DMS 273 treated with DMSO at 0.1 percent for 48 hours (cell line): ENCODE measurements at places on chromosomes 2 and 18.

- DNase-seq: peak; percentile 15
These were observed at the start of gene WDSUB1 for GRCh38 chr2:159285929-159286708. Gene WDSUB1, minus strand, starts transcription at chr2:159286703. Its CDS starts 3,634 bp downstream, at chr2:159283069.

- DNase-seq: no peak
These were observed 315.8 kb downstream of the GULP1 start for GRCh38 chr2:188607501-188607900.

DNA sequence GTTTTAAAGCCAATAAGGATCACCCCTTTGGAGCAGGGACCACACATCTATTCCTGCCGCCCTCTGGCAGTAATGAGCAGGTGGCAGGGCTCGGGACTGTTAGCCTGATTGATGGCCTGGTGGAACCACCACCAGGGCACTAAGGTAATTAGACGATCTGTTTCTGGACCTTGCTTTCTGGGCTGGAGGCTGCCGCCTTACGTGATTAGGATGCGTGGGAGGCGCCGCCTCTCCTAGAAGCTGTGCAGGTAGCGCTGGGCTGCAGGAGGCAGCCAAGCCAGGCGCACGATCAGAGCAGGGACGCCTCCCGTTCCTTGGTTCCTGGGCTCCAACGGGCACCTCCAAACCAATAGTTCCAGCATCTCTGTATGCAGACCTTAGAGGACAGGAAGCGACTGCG, 242.6 kb upstream of the RAB12 start:
- no peak for DNase-seq

- no peak for DNase-seq
These were observed 9.8 kb upstream of the ARID5A start for GRCh38 chr2:96526615-96527285.

DNA sequence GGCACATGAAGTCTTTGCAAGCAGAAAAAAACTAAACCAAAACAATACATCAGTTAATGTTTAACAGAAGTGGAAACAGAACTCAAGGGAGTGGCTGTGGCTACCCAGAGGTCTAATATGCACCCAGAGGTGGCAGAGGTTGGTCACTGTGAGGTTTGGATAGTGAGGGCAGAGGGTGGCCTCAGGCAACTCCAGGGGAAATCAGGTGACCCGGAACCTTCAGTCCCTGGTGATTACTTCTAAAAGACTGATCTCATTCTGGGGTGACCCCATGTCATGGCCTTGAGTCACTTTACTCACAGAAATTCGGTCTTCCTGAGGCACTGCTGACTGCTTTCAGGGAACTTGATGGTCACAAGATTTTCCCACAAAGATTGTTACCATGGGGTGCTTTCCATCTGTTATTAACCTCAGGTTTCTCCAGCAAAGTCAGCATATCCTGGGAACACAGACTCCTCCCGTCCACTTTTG, 99.4 kb downstream of the TMEM17 start:
- DNase-seq: no peak

GRCh38 chr18:61595615-61596251, 262.5 kb downstream of the CDH20 start:
- DNase-seq: no peak

DNA sequence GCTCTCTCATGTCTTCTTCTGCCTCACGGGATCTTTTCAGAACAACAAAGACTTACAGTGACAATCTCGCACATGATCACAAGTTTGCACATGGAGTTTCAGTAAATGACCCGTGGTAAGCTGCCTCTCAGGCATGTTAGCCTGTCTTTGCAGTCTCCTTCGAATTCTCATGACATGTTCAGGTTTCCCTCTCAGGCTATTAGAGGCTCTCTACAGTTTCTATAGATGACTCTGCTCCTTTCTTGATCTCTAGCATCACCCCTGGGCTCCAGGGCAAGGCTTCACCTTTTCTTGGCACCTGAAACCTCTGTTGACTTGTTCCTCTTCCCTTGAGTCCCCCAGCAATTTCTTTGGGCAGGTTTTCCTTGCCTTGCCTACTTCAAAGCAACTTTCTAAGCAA, 23.0 kb downstream of the MPP4 start:
- DNase-seq: no peak

GRCh38 chr2:179596018-179596417, 265.4 kb downstream of the ZNF385B start:
- DNase-seq: no peak

GRCh38 chr2:198297350-198297749, 493.0 kb downstream of the PLCL1 start:
- DNase-seq: no peak

DNA sequence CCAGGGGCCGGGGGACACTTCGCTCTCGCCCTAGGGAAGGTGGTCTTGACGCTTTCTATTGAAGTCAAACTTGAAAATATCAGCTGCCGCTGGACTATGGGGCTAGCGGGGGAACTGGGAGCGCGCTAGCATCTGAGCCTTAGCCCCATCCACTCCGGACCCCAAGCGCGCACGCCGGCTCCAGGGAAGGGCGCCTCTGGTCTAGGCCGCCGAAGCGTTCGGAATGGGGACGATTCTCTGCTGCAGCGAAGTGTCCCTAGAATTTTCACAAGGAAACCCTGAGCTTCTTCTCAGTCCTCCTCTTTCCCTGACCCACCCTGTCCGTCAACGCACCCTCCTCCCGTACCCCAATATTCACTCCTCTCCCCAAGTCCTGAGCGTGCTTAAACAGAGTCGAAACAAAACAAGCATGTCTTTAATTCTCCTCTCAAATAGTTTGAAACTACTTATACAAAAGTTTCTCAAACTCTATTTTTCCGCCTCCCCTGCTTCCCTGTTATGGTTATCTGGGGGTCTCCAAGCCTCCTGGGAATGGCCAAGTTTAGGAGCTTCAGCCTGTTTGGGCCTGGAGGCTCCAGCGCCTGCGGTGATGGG, 5.0 kb downstream of the RAX start:
- no peak for DNase-seq

DNA sequence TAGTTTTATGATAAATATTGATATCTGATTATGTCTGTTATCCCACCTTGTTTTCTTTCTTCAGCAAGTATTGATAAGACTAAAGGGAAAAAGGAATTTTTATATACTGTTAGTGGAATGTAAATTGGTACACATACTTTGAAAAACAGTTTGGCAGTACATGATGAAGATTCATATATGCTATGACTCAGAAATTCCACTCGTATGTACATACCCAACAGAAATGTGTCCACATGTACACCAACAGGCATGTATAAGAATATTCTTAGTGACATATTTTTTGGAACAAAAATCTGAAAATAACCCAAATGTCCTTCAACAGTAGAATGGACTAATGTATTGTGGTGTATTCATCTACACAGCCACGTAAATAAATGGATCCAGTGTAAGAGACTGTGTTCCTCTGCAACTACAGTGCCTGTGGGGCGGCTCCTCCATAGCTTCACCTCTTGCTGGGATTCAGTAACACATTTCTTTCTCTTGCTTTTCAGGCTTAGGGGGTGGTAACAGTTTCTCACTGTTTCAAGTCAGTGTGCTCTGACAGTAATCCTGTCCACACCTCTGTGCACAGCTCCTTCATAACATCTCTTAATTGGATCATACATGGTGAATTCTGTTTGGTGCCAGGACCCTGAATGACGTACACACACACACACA, 35.5 kb upstream of the ALMS1 start:
- no peak for DNase-seq

DNA sequence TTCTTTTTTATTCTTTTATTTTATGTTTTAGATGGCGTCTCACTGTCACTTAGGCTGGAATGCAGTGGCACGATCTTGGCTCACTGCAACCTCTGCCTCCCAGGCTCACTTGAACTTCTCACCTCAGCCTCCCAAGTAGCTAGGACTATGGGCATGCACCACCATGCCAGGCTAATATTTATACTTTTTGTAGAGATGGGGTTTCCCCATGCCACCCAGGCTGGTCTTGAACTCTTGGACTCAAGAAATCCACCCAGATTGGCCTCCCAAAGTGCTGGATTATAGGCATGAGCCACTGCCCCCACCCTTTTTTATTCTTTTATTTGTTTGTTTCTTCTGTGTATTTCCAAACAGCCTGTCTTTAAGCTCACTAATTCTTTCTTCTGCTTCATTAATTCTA, 306.7 kb upstream of the THUMPD2 start:
- no peak for DNase-seq

- DNase-seq: no peak
These were observed 8.2 kb downstream of the DSG2 start for GRCh38 chr18:31506024-31506742.

DNA sequence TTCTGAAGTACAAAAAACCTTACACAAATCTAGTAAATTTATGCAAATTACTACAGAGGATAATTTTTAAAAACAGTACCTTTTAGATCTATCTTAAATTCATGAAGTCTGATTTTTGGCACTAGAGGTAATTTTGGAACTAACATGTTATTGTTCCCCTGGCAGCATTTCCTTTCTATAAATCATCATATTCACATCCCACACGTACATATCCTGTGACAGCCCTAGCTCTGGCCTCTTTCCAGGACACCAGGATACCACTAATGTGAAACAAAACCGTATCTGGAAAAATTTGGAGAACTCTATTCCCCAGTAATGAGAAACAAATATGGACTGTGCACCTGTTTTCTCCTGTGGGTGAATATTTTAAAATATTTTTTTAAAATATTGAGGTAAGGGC, 14.0 kb upstream of the BIRC6 start:
- no peak for DNase-seq

GRCh38 chr18:26479065-26479680, 69.2 kb downstream of the KCTD1 start:
- no peak for DNase-seq

- no peak for DNase-seq
These were observed 129.2 kb downstream of the KLHL29 start for GRCh38 chr2:23513872-23514793.

- no peak for DNase-seq
These were observed 45.6 kb upstream of the ITGAV start for GRCh38 chr2:186544255-186544675.

DNA sequence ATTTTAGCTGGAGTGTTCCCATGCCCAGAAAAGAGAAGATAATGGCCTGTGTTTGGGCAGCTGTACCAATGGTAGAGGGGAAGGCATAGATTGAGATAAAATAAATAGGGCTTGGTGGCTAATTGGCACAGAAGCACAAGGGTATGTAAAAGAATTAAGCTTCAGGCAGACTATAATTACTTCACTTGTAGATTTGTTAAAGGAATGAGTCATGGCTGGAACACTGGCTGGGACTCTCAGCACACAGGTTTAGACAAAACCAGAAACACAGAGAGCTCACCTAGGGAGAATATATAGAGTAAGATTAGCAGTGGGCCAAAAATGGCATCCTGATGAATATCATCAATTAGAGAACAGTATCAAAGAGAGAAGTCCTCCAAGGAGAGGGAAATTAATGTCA, 198.3 kb upstream of the FIGN start:
- no peak for DNase-seq

DNA sequence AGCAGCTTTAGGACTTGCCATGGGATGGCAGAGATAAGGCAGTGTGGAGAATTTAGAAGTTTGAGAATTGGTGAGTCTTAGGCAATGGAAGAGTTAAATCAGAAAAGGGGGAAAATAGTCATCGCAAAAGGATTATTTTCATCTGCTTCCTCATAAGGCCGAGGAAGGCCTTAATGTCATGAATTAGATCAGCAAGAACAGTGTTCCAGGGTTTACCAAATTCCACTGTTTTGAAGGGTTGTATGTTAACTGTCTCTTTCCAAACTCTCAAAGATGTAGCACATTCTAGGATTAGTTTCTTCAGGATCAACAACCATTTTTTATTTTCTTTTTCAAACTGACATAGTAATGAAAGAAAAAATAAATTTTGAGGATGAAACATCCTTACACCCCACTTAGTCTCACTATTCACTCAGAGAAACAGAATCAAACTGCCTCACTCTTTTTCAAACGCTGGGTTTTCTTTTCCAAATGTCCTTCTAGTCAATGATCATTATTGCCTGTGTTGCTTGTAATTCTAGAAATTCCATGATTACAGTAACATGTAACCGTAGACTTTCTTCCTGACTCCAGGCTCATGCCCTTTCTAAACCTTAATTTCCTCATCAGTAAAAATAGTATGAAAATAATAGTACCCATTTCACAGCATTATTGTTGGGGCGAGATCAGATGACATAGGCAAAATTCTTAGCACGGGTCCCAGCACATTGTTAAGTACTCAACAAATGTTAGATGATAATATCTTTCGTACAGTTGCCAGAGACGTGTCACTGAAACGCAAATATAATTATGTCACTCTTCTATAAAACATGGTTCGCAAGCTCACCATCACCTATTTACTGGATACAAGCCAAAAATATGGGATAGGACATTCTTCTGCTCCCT, 23.6 kb downstream of the ZEB2 start:
- DNase-seq: no peak

DNA sequence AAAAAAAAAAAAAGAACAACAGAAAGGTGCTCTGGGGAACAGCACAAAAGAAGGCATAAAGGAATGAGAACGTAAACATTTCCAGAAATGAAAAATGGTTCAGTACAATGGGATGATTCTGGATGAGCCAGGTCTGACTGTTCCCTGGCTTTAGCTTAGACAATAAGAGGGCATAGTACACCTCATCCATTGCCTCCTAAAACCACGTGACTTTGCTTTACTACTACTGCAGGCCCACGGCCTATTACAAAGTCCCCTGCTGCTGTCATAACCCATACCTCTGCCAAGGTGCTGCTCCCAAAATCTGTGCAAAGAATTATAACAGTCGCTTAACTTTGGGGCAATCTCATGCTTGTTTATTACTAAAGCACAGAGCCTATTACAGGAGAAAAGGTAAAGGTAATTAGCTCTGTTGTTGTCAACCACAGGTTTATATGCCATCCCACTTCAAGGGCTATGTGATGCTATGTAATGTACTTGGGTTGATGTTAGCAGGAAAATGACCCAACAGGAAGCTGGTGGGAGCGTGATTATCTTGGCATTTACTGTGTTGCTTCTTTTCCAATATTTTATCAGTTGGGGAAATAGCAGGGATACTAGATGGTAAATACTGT, 26.8 kb downstream of the STK17B start:
- DNase-seq: no peak

GRCh38 chr2:108972663-108973062, 16.4 kb downstream of the EDAR start:
- no peak for DNase-seq

DNA sequence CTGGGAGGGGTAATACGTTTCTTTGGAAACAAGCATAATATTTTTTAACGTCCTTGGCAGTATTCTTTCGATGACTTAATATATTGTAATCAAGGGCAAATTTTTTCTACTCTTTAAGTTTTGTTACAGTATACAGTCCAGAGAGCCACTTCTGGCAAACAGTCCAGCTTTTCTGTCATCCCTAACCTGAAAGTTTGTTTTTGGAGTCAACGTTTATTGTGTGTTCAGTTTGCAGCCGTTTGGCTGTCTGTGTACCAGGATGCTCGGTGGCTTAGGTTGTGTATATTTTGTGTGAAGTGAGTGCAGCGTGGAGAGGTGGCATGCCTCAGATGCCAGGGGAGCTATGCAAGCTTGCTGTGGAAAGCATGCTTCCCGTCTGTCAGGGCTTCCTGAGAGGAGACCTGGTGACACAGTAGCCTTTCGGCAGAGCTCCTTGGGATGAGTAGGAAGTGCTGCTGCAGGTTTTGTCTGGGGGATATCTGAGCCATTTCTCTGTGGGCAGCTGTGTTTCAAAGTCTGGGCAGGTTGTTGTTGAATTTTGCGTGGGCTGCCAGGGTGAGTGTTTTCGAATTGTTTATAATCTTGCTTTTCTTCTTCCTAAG, 14.7 kb downstream of the MAP3K20 start:
- no peak for DNase-seq
